ENCODE measurements at places on chromosomes 13 and 19.

DNA sequence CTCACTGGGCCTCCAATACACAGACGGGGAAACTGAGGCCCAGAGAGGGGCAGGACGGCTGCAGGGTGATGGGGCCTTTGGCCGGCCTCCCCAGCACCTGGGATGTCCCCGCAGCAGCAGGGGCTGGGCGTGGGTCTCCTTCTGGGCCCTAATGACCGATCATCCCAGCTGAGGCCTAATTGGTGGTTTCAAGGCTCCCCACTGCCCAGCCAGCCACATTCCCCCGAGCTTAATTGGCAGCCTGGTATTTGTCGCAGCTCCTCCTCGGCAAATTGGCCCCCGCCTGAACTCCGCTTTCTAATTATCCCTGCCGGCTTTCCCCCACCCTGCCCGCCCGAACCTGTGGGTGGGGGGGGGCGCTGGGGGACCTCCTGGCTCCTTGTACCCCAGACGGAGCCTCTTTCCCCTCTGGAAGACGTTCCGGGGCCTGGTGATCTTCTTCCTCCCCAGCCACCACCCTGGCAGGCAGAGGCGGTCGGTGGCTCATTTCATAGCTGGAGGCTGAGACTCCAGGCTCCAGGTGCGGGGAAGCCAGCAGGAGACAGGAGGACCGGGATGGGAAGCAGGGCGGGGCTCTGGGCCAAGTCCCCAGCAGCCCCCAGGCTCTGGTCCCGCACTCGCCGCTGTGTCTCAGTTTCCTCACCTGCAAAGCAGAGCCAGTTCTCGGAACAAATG lies 27.2 kb upstream of the WDR18 start:
- DNase-seq, result no peak

- DNase-seq, result no peak
These were observed 66.6 kb upstream of the ZNF527 start for GRCh38 chr19:37304190-37304883.

DNA sequence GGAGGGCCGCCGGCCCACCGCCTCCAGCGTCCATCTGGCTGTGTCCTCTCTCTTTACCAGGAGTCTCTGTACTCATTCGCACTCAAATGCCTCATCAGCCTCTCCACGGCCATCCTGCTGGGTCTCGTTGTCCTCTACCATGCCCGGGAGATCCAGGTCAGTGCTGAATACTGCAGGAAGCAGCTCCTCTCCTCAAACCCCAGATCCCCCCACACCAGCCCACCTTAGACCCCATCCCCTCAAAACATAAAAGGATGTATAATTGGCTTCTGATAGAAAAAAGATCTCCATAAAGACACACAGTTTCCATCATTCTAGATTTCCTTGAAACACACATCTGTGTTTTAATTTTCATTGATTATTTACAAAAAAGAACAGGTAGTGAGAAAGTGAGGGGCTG lies 8.1 kb downstream of the KCNN1 start:
- DNase-seq, result no peak

GRCh38 chr13:110070046-110070445 lies 236.9 kb downstream of the COL4A1 start:
- no peak for DNase-seq

Measured in CD4-positive, alpha-beta T cell treated with Interleukin-12 subunit alpha and Interleukin-12 subunit beta, for 1 hour (primary cell).